ENCODE measurements at places on chromosomes 1 and 21.

- DNase-seq = no peak
Observed at GRCh38 chr1:18130356-18130755, 22.8 kb downstream of the IGSF21 start.

GRCh38 chr1:149942885-149943284, 6.2 kb upstream of the MTMR11 start:
- no peak for DNase-seq

DNA sequence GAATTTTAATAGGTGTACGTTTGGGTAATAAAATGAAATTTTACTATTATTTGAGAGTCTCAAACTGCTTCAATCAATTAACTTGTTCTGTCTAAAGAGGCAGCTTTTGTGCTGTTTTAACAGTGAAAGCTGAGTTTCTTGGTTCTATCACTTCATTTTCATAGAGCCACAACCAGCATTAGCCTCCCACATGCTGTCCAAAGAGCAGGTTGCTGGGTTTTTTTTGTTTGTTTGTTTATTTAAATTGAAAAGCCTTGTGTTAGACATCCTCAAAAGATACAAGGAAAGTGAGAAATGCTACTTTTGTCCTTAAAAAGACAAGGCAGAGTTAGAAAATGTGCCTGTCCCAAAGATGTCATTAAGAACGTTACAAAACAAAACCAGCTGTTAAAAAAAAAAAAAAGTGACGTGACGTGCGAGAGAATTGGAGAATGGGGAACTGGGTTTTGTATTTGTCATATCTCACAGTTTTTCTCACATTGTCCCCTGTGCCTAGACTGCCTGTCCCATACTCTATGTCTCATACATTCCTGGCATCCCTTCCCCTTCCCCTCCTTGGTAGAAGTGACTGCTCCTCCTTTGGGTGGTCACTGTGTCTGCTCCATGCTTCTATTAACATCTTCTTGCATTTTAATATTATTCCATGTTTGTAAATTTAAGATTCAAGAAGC, 63.1 kb upstream of the CD34 start:
- DNase-seq = no peak

GRCh38 chr1:168129933-168130332, 6.8 kb downstream of the GPR161 start:
- DNase-seq = no peak

DNA sequence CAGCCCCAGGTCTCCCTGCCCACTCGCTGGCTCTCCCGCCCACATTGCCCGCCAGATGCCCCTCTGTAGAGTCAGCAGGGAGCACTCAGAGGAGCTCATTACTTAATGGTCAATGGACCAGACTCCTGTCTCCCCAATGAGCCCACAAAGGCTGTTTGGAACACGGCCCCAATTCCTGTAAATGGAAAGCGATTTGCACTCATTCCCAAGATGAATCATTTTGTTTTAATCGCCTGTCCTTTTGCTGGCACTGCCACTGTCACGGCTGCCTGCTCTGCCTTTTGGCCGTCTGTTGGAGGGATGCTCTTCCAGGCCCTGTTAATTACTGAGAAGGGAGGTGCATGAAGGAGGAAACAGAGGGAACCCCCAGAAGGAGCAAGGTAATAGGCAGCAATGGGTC, 44.8 kb upstream of the ATP2B4 start:
- DNase-seq = no peak

GRCh38 chr1:212699104-212699624, 476 bp downstream of the BATF3 start:
- DNase-seq = peak; percentile 65

- no peak for DNase-seq
Observed at GRCh38 chr1:77926561-77927357, 38.3 kb downstream of the NEXN start.

GRCh38 chr1:27138927-27139326, 16.0 kb downstream of the SLC9A1 start:
- DNase-seq = no peak

GRCh38 chr1:27332536-27333281, 9.1 kb upstream of the SYTL1 start:
- peak; percentile 53 for DNase-seq

DNA sequence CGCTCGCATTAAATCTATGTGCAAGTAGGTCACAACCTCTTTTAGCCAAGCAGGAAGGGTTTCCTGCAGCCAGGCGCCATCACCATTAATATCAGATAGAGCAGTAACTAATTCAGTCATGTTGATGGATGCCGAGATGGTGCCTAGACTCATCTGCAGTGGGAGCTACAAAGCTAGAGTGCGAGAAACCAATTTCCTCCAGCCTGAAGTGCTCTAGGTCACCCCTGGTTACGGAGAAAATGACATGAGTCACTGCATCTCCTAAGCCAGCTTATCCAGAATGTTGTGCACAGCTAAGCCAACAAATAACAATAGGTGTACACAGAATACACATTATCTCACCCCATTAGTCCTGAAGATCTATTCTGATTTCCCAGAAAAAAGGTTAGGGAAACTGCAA, 36.0 kb downstream of the OVAAL start:
- DNase-seq = no peak

DNA sequence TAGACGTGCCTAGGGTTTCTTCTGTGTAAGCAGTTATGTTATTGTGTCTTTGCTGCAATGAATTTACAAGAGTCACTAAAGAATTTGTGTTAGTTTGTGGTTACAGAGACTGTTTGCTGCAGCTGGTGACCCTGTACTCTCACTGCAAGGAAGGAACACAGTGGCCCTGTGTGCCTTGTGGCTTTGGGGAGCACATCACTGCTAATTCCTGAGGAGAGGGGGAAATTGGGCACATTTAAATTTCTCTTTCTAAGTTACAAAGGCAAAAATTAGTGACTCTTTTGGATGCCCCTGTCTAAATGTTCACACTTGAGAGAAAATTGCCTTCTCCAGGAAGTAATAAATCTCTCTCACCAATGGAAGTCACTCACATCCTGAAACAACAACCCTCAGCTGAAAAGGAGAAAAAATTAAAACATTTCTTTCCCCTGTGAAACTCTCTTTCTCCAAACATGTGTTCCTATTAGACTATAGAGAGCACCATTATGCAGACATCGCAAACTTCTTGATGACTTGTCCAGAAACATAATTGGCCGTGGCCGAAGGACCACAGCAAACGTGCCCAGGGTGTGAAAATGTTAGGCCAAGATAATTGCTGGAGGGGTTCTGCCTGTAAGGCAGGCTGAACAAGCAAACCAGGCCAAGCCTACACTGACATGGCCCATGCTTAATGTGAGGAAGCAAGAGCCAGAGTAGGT, 32.3 kb upstream of the SPAG17 start:
- DNase-seq = no peak

DNA sequence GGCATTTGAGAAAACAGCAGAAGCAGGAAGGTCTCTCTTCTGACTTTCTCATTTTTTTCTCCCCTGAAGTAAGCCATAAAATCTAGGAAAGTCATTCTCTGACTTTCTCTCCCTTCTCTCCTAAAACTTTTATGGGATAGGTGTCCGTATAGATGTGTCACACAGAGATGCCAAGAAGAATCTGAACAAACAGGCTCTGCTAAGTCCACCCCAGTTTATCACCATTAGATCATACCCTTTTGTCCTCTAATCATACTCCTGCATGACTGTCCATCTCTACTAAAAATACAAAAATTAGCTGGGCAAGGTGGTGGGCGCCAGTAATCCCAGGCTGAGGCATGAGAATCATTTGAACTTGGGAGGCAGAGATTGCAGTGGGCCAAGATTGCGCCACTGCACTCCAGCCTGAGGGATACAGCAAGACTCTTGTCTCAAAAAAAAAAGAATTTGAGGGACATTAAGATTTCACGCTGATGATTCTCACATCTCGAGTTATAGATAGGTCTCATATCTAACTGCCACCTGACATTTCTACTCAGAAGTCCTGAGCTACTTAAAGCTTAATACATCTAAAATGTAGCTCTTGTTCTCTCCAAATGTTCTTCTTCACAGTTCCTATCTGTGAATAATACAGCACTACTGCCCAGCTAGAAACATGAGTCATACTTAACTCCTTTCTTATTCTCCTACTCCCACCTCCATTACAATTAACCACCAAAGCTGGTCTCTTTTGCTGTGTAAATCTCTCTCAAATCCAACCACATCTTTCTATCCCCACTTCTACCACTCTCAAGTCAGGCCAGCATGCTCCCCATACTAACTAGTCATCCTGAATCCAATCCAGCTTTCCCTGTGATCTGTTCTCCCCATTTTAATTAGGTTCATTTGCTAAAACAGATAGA, 47.7 kb downstream of the ZNF644 start:
- no peak for DNase-seq

- DNase-seq = no peak
Observed at GRCh38 chr1:247552231-247552630, 3.3 kb downstream of the GCSAML start.

DNA sequence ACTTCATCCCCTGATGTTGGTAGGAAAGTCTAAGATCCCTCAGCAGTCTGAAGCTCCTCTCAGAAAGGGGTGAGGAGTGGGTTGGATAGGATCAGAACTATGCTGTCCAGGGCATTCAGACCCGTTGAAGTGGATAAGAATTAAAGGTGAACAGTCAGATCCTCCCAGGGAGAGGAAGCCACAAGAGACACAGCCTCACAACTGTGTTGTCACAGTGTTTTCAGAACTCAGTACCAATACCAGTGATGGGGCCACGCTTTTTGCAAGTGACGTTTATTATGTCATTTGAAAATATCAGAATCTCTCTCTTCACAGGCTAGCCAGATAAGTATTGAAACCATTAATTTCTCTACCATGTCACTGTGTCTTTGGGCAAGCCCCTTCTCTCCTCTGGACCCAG, 15.4 kb upstream of the EPS15 start:
- no peak for DNase-seq

- DNase-seq = no peak
Observed at GRCh38 chr1:219120624-219121544, 52.8 kb upstream of the LYPLAL1 start.

DNA sequence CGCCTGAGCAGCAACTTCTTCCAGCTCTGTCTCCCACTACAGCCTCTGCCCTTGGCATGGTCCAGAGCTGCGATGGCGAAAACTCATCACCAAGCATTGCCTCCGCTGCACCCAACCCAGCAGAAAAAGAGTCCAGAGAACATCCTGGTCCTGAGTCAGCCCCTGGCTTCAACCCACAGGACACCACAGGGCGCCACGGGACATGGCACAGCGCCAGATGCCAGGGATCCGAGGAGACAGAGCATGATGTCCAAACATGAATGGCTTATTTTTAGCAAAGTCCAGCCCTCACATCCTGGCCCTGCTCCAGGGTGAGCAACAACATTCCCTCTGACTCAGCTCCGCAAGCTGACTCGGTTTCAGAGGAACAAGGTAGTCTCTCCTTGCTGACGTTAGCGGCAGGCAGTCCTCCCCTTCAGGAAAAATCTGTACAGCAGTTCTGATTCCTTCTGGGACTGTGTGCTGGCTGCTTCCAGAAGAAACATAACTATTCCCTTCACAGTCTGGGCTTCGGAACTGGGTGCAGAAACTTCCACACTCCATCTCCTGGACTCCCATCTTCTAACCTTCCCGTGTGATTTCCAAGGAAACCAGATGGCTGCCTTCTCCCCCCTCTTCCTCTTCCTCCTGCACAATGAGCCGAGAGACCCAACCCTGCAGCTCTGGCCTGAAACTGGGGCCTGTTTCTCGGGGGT, 131.3 kb downstream of the TOMM20 start:
- no peak for DNase-seq

- no peak for DNase-seq
Observed at GRCh38 chr1:39272027-39272797, 67.7 kb downstream of the MACF1 start.

DNA sequence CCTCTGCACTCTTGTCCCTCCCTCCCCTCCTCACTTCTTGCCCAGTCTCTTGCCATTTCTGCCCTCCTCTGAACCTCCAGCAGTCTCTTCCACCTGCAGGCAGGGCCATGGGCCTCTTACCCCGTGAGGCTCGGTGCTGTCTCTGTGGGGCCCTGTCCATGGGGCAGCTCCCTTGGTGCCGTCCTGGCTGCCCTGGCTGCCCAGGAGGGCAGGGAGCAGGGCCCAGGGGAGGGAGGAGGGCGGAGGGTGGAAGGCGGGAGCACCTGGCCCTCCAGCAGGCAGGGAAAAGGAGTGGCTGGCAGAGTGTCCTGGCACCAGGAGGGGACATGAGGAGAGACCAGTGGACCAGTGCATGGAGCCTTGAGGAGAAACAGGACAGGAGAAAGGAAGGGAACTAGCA, at the start of gene RORC:
Gene RORC, minus strand, starts transcription at position 198 of the 400 bp plus-strand sequence. Its CDS starts 38 bp downstream, at position 160.
- DNase-seq = no peak

GRCh38 chr1:3053986-3054385, 15.0 kb upstream of the PRDM16 start:
- DNase-seq = no peak

GRCh38 chr1:223730479-223731132, 18.3 kb downstream of the CAPN2 start:
- DNase-seq = no peak

DNA sequence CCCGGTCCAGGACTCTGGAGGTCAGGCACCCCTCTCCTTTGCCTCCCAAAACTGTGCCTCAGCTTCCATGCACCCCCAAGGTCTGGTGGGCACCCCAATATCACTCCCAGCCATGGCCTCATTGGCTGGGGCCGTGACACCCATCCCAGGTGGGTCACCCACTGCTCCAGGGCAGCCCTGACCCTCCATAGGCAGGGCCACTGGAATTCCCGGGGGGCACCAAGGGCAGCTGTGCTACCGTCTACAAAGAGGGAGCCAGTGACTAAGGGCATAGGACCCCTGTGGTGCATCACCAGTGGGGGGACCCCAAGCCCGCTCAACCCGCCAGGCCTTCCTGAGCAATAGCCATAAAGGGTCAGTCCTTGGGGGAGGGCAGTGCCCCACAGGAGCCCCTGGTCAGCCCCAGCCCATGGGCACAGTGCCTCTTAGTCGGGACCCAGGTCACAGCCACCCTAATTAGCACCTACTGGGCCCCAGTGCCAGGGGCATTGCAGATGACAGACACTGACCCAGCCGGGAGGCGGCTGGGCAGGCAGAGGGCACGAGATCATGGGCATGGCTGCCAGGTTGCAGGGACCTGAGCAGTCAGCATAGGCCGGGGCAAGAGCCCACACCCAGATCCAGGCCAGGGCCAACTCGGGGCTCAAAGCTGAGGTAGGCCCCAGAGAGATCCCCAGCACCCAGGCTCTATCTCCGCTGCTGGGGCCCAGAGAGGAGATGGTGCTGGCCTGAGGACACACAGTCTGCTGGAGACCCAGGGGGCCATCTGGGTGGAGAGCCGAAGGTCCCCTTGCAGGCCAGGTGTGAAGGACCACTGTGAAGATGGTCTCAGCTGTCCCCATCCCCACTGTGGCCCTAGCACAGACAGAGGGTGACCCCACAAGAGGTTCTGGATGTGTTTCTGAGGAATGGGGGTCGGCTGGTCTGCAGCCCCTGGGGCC, 19.0 kb upstream of the ARF1 start:
- no peak for DNase-seq

GRCh38 chr21:42299324-42300044, 15.7 kb downstream of the TFF3 start:
- DNase-seq = no peak

DNA sequence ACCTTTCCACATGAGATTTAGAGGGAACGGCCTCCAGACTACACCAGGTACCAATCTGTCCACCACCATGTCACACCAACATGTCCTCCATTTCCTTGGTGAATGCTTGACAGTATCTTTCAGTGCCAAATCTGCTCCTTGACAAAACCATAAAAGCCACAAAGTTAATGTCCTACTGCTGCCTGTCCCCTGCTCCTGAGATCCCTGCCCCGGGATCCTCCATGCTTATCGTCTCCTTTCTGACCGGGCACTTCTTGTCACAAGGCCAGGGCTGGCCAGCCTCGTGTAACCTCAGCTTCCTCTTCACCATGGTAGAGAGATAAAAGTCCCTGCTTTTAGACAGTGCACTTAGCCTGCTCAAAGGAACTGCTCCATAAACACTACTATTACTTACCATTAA, 136.2 kb downstream of the NAV1 start:
- DNase-seq = no peak

All from activated naive CD4-positive, alpha-beta T cell treated with anti-CD3 and anti-CD28 coated beads, Interleukin-2, amount 50 U/mL, for 16 hours (primary cell).